ENCODE measurements at places on chromosomes 5 and 9.

GRCh38 chr9:119533504-119533903, 164.3 kb upstream of the BRINP1 start:
- no peak for DNase-seq

GRCh38 chr9:111450124-111450523, 34.1 kb downstream of the ECPAS start:
- no peak for DNase-seq

GRCh38 chr5:144395704-144396103, 225.0 kb downstream of the KCTD16 start:
- DNase-seq = no peak

DNA sequence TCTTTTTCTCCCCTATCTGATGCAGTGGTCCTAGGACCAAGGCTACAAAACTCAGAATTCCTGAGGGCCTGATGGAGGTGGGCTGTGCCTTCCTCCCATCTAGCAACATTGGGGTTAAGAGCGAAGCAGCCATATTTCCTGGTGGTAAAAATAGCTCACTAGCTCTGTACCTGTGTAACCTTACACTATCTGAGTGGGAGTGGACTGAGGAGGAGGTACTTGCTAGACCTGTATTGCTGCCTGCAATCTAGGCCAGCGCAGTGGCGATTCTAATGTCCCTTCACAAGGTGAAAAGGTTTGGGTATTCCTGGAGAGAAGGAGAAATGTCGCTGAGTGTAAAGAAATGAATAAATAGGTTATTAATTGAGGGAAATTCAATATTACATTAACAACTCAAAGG, 80.2 kb upstream of the LIFR start:
- DNase-seq = no peak

DNA sequence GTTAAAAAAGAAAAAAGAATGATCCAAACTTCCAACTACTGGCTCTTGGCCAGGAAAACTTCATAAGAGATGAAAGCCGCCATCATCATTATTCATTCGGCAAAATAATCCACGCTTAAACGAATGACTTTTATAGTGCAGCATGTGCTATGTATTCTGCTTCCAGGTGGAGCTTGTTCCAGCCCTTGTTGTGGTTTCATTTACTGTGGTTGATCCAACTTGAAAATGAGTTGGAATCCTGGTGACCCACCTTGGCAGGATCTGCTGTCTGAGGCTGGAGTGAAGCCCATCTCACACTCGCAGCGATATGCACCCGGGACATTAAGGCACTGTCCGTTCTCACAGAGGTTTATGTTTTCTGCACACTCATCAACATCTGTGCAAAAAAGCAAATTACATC, 209.6 kb downstream of the FBN2 start:
- DNase-seq = no peak

DNA sequence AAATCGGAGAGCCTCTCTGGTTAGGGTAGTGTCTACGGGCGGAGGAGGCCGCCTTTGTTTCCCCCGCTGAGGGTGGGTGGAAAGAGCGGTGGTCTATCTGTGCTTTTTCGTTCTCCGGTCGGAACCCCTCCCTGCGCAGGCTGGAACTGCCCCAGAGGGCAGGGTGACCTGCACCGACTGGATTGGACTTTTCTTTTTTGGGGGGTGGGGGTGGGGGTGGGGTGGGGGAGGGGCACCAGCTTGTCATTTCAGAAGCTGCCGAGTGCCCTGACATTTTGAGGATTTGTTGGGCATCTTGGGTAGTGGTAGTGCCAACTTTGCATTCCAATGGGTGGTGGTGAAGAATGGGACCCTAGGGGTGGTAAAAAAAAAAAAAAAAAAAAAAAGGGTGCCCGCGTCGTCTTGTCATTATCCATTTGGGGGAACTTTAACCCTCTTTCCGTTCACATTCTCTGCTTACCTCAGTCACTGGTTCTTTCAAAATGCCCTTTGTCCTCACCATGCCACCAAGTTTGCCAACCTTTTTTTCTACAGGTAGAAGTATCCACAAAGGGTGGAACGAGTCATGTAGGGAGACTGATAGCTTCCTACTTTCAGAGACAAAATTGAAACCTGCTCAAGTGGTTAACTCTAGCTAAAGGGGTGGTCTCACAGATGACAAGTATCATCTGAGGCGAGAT, 1.3 kb downstream of the UBE2R2 start:
- DNase-seq = peak; percentile 76

DNA sequence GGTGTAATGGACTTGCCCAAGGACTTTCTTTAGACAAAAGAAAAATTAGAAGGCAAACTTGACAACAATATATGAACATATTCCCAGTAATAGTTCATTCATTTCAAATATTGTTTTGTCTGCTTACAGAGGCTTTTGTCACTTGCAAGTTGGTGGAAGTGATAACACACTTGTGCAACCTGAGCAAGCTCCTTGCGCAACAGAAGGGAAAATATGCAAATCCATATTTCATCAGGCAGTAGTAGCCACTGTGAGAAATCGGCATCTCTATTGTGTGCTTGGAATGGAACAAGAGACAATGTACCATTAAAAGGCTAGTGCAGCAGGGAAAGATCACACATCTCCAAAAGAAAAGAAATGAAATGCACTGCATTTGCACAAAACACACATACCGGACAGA, 125.3 kb upstream of the RASEF start:
- no peak for DNase-seq

- no peak for DNase-seq
Observed at GRCh38 chr9:135786146-135786690, 84.2 kb downstream of the KCNT1 start.

- no peak for DNase-seq
Observed at GRCh38 chr9:116137581-116137980, 16.0 kb upstream of the PAPPA start.

DNA sequence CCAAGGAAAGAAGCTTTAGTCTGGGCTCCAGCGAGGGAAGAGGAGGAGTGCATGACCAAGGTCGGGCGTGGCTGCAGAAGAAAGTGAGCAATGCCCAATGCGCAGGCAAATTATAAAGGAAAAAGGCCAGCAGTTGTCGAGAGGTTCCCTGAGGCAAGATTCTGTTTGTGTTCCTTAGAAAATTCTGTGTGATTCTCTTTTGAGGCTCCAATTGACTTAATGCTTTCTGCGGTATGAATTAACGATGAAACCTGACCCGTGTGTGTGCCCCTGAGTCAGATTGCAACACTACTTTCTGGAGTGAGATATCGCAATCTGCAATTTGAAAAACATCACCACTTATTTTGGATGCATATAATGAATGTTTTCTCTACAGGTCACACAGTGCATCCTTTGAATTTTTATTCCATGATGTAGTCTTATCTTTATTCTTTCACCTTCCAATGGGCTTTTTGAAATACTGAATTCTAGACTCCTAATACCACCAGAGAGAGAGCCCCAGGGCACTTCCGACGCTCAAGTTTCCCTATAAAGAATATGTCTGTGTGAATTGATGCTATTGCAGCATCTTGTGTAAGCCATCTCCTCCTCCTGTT, 117.9 kb upstream of the IL6ST start:
- no peak for DNase-seq

GRCh38 chr9:105890046-105890822, 195.9 kb downstream of the TMEM38B start:
- DNase-seq = no peak

GRCh38 chr5:543755-544674, 19.8 kb upstream of the SLC9A3 start:
- DNase-seq = peak; percentile 56

DNA sequence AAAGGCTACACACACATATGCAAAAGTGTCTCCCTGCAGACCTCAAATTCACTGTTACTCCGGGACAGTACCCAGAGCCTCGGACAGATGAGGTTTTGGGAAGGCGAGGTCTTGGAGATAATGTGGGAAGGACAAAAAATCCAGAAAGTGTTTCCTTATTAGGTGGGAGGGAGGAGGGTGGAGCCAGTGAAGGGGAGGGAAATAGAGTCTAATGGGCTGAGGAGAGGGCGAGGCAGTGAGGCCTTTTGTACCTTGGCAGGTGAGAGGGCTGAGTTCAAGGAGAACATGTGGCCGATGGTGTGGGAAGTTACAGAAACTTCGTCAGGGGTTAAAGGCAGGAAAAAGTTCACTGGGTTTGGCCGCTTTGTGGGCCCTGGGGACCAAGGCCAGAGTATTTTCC, 22.1 kb upstream of the TMEM174 start:
- DNase-seq = no peak

- DNase-seq = no peak
Observed at GRCh38 chr9:130981002-130981755, 27.8 kb upstream of the LAMC3 start.

GRCh38 chr5:150763023-150763769, 4.4 kb upstream of the DCTN4 start:
- DNase-seq = peak; percentile 73

GRCh38 chr5:34490506-34491250, 165.4 kb upstream of the RAI14 start:
- DNase-seq = no peak

DNA sequence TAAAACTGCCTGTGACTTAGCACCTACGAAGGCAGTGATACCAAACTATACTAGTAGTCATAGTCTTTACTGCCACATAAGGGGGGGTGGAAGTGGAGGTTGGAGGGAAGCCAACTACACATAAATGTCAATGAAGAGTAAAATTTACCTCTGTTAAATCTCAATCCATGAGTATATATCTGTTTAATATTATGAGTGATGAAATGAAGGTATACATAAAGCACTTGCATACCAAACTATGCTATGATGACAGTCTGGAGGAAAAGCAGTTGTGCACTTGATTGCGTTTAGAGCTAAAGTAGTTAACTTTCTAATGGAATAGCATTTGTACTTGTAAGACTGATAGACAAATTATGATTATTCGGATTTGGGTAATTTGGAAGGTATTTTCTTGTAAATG, 129.2 kb upstream of the POU5F2 start:
- DNase-seq = no peak

- DNase-seq = no peak
Observed at GRCh38 chr5:93272108-93272507, 308.9 kb downstream of the NR2F1-AS1 start.
